Activated naive CD4-positive, alpha-beta T cell treated with anti-CD3 and anti-CD28 coated beads, Interleukin-2, amount 10 ng/mL, durations not matched to agents 7 days and 5 days (primary cell): ENCODE measurements at places on chromosomes 16 and 17.

DNA sequence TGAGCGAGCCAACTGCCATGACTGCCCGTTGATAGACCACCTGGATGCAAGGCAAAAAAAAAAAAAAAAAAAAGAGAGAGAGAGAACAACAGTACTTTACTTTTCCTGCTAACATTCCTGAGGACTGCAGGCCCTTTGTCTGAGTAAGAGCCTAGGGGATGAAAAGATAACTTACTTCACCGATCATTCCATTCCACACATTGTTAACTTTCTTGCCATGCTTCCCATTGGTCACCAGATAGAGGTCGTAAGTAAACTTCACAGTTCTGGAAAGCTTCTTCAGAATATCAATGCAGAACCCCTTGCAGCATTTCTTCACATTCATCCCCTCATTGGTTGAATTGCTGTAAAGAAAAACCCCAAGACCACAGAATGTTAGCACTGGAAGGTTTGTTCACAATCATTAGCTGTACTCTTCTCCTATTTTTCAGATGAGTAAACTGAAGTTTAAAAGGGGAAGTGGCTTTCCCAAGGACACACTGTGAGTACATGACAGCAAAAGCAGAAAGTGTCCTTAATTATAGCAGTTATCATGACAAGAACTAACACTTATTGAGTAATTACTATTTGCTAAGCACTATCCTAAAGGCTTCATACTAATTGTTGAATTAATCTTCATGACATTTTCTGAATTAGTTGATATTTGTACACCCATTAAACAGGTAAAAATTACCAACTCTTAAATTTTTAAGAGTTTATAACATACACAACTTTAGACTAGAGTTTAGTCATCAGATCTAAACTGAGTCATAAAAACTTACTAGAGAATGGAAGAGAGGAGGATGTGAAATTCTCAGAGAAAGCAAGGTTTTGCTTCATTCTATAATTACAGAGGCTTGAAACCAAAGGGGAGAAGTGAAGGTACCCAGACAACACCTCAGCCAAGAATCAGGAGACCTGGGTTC lies 341.2 kb downstream of the GRIN2A start:
- no peak for DNase-seq
- no peak overlapping the region for H3K4me3 ChIP-seq
- H3K4me1 ChIP-seq = no peaks in the 10 kb centered on the region
- no peaks in the 10 kb centered on the region for H3K27me3 ChIP-seq
- no peaks in the 10 kb centered on the region for H3K36me3 ChIP-seq

DNA sequence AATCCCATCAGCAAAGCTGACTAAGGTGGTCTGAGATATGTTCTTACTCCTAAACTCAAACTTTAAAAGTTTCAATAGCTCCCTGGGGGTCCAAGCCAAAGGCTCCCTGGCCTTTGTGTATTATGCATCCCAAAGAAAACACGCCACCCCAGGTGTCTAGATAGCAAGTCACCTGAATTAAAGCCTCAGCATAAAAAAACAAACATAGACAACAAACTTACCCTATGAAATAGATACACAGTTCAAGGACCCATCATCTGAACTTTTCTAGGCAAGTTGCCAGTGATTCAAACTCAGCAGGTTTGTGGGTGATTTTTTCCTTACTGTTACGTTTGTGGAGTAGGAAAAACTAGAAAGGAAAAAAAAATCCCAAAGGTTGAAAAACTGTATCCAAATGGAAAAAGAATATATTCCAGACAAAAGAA lies 12.5 kb downstream of the CMTM3 start:
- H3K4me1 ChIP-seq = no peaks in the 10 kb centered on the region
- no peak overlapping the region for H3K27ac ChIP-seq
- DNase-seq = no peak

GRCh38 chr17:41512546-41513167 lies 6.0 kb downstream of the KRT15 start:
- peaks cover 25% of the 10 kb centered on the region for H3K27me3 ChIP-seq
- no peak overlapping the region for H3K27ac ChIP-seq
- no peaks in the 10 kb centered on the region for H3K4me1 ChIP-seq
- no peak overlapping the region for H3K4me3 ChIP-seq
- no peaks in the 10 kb centered on the region for H3K36me3 ChIP-seq

DNA sequence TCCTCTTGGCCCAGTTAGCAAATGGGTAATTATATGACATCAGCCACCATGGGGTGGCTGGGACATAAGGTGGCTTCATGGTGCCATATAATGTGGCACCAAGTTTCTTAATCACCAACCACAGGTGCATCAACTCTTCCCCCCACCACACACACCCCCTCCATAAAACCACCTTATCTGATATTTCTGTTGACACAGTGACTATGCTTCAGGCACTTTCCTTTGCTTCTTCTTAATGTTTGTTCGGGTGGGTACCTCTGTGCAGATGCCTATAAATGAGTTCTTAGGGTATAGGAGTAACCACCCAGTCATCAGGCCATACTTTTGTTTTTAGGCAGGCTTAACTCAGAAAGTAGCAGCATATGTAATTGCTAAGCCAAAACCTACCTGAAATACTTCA lies 29.5 kb downstream of the RNF43 start:
- H3K27me3 ChIP-seq = peaks cover 10% of the 10 kb centered on the region
- no peak overlapping the region for H3K4me3 ChIP-seq
- H3K36me3 ChIP-seq = no peaks in the 10 kb centered on the region
- H3K27ac ChIP-seq = no peak overlapping the region

GRCh38 chr17:72687886-72688285 lies 404.6 kb downstream of the SLC39A11 start:
- peaks cover 4% of the 10 kb centered on the region for H3K4me1 ChIP-seq
- no peaks in the 10 kb centered on the region for H3K36me3 ChIP-seq
- peaks cover 4% of the 10 kb centered on the region for H3K27me3 ChIP-seq
- no peak overlapping the region for H3K27ac ChIP-seq
- no peak overlapping the region for H3K4me3 ChIP-seq
- DNase-seq = no peak

DNA sequence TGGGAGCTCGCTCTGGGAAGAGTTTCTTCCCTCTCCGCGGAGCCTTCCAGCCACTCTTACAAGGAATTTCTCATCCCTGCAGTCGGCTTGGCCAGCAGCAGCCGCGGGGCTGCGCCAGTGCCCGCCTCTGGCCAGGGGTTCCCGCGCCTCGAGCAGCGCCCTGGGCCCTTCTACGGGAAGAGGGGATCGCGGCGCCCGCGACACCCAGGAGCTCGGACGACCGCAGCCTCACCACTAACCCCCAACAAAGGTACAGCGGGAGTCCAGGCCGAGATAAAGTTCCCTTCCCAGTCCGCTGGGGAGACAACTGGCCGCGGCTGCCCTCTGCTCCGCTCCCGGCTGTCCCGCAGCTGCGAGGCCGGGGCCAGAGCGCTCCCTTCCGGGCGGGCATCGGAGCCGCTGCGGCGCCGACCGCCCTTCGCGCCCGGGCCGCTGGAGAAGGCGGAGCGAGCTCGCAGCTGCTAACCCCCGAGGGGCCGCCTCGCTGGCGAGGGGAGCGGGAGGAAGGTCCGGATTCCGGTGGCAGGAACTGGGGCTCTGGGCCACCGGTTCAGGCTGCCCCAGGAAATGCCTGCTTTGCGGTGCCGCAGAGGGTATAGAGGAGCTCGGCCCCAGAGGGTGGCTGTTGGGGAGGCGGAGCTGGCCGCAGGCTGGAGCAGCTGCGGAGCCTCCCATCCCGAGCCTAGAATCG lies 3.6 kb upstream of the HS3ST3B1 start:
- peaks cover 53% of the 10 kb centered on the region for H3K4me1 ChIP-seq
- peaks cover 73% of the 10 kb centered on the region for H3K27me3 ChIP-seq
- no peak overlapping the region for H3K27ac ChIP-seq
- peaks cover 2% of the 10 kb centered on the region for H3K36me3 ChIP-seq

GRCh38 chr16:49799172-49799571 lies 56.7 kb downstream of the ZNF423 start:
- no peak for DNase-seq
- no peaks in the 10 kb centered on the region for H3K4me1 ChIP-seq
- peaks cover 7% of the 10 kb centered on the region for H3K27me3 ChIP-seq
- H3K27ac ChIP-seq = no peak overlapping the region
- H3K36me3 ChIP-seq = no peaks in the 10 kb centered on the region

DNA sequence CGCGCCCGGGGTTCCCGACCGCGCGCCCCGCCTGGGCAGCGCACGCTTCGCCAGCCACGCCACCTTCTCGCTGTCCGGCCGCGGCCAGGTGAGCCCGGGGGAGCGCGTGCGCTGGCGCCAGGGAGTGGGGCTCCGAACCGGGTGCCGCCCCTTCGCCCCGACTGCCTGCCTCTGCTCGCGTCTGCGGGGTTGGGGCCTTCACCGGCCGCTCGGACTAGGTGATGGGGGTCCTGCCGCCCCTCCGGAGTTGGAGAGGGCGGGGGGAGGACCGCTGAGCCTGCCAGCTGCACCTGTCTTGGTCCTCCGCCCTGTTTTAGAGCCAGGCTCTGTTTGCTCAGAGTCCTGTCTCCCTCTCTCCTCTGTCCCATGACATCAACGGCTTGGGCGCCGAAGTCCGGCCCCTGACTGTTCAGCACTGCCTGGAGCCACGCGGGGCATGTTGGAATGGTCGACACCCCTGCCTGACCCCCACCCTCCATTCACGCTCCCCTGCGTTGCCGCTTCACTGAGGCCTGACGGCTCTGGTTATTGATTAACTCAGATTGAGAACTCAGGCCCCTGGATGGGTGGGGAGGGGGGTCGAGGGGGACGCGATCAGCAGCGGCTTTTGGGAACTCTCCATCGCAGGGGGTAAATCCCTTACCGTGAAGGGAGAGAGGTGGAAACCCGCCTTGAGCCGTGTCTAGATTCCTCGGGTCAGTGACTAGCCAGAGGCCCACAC lies 748 bp downstream of the SMTNL2 start:
- DNase-seq = no peak
- peaks cover 73% of the 10 kb centered on the region for H3K27me3 ChIP-seq
- peak overlapping the region; percentile 38 for H3K4me3 ChIP-seq
- peaks cover 7% of the 10 kb centered on the region for H3K4me1 ChIP-seq
- no peak overlapping the region for H3K27ac ChIP-seq

DNA sequence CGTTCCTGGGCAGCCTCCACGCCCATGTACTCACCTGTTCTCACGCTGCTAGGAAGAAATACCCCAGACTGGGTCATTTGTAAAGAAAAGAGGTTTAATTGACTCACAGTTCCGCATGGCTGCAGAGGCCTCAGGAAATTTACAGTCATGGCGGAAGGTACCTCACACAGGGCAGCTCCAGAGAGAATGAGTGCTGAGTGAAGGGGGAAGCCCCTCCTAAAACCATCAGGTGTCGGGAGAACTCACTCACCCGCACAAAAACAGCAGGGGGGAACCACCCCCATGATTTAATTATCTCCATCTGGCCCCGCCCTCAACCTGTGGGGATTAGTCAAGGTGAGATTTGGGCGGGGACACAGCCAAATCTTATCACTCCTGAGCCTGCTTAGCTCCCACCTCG lies 18.2 kb downstream of the RAB40C start:
- DNase-seq = no peak
- no peaks in the 10 kb centered on the region for H3K4me1 ChIP-seq
- H3K36me3 ChIP-seq = no peaks in the 10 kb centered on the region
- no peak overlapping the region for H3K4me3 ChIP-seq
- H3K27me3 ChIP-seq = no peaks in the 10 kb centered on the region

GRCh38 chr17:9330141-9330540 lies 245.5 kb downstream of the STX8 start:
- no peak overlapping the region for H3K4me3 ChIP-seq
- H3K4me1 ChIP-seq = no peaks in the 10 kb centered on the region
- H3K27ac ChIP-seq = no peak overlapping the region
- no peak for DNase-seq
- H3K27me3 ChIP-seq = peaks cover 3% of the 10 kb centered on the region

- H3K27ac ChIP-seq = no peak overlapping the region
- no peaks in the 10 kb centered on the region for H3K27me3 ChIP-seq
- no peaks in the 10 kb centered on the region for H3K4me1 ChIP-seq
- DNase-seq = no peak
- no peak overlapping the region for H3K4me3 ChIP-seq
Observed at GRCh38 chr16:85065099-85065498, 37.5 kb downstream of the KIAA0513 start.

DNA sequence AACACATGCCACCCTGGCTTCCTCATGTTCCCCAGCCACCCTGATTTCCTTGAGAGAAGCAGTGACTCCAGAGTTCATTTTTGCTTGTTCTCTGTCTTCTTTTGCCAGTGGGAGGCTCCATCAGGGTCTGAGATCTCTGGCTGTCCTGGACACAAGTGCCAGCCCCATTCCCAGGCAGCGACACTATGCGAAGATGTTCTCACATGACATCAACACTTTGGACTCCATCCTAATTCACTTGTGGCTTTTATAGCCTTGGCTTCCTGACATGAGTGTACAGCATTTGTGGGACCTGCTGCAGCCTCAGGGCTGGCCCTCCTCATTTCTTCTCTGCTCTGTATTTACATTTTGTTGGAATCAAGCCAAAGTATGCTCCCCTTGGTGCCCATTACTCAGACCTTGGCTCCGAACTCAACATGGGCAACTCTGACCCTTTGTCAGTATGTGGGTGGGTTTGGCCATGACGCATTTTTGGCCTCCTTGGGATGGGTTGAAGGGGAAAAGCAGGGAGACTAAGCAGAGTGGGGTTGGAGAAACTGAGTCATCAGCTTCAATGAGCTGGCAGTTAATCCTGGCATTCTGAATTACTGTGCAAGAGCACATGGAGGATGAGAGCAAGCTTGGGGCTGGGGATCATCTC lies 119.0 kb upstream of the EEF2KMT start:
- no peak for DNase-seq
- no peaks in the 10 kb centered on the region for H3K36me3 ChIP-seq
- no peak overlapping the region for H3K4me3 ChIP-seq
- H3K27me3 ChIP-seq = peaks cover 17% of the 10 kb centered on the region
- no peaks in the 10 kb centered on the region for H3K4me1 ChIP-seq

- H3K27ac ChIP-seq = no peak overlapping the region
- no peaks in the 10 kb centered on the region for H3K4me1 ChIP-seq
- H3K27me3 ChIP-seq = no peaks in the 10 kb centered on the region
- H3K4me3 ChIP-seq = no peak overlapping the region
Observed at GRCh38 chr16:14215941-14216340, 144.8 kb downstream of the MRTFB start.

DNA sequence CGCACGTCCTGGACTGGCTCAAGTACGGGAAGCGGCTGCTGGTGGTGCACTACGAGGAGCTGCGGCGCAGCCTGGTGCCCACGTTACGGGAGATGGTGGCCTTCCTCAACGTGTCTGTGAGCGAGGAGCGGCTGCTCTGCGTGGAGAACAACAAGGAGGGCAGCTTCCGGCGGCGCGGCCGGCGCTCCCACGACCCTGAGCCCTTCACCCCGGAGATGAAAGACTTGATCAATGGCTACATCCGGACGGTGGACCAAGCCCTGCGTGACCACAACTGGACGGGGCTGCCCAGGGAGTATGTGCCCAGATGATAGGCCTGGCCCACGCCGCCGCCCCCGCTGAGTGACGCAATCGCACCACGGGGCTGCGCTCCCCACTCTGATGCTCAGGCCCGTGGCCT lies 50.2 kb downstream of the WSCD1 start:
- DNase-seq = no peak
- H3K27me3 ChIP-seq = peaks cover 3% of the 10 kb centered on the region
- H3K36me3 ChIP-seq = no peaks in the 10 kb centered on the region
